ENCODE measurements at places on chromosomes 6 and 20.

DNA sequence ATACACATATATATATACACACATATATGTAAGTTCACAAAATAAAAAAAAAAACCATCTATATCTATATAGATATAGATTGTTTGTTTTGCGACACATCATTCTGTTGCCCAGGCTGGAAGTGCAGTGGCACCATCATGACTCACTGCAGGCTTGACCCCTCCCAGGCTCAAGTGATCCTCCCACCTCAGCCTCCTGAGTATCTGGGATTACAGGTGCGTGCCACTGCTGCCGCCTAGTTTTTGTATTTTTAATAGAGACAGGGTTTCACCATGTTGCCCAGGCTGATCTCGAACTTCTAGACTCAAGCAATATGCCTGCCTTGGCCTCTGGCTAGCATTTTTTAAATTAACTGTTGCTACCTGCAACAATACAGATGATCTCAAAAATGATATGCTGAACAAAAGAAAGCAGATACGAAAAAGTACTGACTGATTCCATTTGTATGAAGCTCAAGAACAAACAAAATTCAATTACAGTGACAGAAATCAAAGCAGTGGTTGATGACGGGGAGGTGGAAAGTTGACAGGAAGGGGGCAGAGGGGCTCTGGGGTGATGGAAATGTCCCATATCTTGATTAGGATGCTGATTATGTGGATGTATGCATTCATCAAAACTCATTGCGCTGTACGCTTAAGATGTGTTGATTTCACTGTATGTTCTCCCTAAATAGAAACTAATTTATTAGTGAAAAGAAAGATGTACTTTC lies 49.6 kb downstream of the ATXN1 start:
- no peak for DNase-seq

DNA sequence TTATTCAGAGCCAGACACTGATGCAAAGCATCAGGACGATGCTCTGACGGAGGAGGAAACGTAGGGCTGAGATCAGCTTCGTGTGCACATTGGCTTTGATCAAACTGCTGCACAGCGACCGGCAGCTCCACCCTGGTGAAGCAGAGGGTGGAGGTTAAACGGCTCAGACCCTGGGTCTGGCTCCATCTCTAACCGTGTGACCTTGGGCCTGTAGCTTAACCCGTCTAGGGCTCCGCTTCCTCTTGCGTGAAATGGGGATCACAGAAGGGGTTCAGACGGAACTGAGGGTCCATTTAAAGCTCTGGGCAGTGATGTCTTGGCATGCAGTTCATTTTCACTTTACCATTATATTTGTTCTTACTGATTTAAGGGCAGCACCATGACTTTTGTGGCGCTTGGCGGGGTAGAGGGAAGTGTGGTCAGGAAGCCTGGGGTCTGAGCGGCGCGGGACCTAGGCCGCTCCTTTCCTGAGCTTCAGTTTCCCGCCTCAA lies 644 bp downstream of the RBL1 start:
- DNase-seq, result peak; percentile 20

GRCh38 chr20:62922451-62922921 lies 3.8 kb downstream of the DIDO1 start:
- DNase-seq, result peak; percentile 42

DNA sequence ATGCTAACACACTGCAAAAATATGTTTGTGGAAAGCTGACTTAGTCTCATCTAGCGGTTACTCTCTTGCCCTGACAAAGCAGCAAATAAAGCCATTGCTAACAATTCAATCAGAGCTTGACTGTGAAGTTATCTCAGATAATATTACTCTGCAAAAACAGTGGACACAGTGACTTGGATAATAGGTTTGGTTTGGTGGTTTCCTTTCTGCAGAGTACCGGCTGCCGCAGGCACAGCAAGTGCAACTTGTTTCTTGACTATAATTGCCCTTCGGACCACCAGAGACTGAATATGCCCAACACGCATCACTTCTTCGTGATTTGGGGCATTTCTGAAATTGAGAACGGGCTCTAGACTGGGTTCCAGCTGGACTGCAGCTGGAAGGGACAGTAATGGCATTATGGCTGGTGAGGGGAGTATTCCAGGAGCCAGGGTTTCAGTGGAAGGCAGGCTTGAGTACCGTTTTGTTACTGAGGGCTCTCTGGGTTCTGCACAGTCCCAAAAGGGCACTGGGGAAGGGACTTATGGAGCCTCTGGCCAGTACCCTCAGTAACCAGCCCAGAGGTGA lies 40.0 kb downstream of the DSTN start:
- no peak for DNase-seq

DNA sequence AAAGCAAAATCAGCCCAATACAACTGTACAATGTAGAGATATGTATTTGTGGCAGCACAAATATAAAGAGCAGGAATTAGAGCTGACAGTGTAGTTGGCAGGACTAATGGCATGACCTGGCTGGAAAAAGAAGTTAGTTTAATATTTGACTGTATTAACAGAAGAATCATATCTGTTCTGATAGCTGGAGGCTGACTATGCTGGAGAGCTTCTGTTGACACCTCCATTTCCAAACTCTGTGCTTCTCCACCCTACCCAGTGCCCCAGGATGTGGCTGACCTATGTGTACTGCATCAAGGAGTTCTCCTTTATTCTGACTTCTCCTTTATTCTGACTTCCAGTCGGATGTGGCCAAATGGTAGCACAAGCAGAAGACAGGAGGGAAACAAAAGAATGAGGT lies 299.3 kb downstream of the PKHD1 start:
- no peak for DNase-seq

DNA sequence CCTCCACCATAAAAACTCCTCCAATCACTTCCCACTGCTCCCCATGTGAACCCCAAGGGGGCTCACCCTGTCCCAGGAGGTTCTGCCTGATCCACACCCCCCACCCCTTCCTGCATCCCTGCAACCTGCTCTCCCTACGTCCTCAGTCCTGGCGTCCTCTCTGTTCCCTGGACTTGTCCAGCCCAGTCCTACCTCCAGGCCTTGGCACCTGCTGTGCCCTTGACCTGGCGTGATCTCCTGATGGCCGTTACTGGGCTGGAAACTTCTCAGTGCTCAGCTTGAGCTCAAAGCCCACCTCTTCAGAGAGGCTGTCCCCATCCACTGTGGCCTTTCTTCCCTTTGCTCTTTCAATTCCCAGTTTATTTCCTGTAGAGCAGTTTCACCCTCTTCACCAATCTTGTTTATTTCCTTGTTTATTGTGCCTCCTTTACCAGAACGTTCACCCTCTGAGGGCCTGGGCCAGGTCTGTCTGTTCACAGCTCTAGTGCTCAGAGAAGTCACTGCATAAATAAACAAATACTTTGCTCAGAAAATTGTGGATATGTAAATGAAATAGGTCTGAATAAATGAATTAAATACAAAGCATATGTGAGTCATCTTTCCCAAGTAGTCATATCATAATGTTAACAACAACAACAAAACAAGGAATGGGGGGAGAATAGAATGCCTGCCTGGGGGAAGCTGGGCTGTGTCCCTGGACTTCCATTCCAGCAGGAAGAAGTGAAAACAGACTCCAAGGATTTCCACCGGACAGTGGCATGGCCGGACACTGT lies 175.7 kb upstream of the SULF2 start:
- DNase-seq, result no peak

- DNase-seq, result no peak
Measured at GRCh38 chr20:47551841-47552240, 50.2 kb downstream of the NCOA3 start.

DNA sequence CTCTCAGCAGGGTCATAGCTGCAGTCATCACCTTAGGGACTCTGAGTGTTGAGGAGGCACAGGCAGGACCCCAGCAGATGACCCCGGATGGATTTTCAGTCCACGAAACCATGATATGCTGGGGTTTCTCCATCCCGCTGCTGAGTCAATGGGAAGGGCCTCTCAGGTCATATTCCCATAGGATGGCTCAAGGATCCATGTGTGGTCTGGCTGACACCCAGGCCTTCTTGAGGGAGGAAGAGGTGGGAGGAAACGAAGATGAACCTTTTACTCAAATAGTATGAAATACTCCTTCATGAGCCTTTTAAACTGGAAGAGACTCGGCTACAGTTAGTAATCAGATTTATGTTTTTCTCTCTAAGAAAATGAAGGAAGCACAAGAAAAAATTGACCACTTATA lies 10.3 kb upstream of the RALY start:
- no peak for DNase-seq

GRCh38 chr6:16043171-16044135 lies 85.4 kb upstream of the MYLIP start:
- DNase-seq, result no peak

DNA sequence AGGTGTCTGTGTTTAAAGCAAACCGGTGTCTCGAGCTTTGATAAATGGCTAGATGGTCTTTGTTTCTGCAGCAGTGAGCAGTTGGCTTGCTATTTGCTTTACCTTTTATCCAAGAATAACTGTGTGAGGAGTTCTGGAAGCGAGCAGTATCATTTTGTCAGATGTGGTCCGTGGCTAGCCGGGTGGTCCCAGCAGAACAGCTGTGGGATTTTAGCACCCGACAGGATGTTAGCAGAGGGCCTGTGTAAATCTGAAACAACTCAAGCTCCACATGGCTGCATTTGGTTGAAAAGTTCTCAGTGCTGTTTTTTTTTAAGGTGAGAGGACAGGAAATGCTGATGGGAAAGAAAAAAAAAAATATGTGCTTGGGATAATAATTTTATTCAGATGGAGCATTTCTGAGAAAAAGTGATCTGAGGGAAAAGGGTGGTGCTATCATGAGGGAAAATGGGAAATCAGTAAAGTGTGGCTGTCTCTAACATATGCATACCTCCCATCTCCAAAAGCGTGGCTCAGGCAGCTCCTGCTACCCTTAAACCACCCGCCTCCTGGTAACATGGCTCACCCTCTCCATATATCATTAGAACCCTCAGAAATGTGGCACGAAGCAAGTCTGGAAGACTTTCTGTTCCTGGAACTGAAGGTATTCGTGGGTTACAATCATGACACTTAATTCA lies 215.4 kb downstream of the TSHZ2 start:
- DNase-seq, result no peak

DNA sequence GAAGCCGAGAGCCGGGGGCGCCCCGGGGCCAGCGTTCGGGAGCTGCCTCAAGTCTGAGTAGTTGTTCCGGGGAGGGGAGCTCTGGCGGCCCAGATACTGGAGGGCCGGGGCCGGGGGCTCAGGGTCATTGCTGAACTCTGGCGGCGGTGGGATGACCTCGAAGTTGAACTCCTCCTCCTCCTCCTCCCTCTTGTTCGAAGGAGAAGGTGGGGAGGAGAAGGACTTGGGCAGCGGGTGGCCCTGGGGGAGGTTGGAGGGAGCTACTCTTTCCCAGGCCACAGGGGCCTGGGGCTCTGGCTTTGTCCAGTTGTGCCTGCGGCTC lies 37.7 kb downstream of the C6orf132 start:
- DNase-seq, result no peak

- DNase-seq, result no peak
Measured at GRCh38 chr20:36827541-36828279, 48.2 kb upstream of the TLDC2 start.

GRCh38 chr20:51160821-51161220 lies 137.9 kb upstream of the KCNG1 start:
- no peak for DNase-seq

DNA sequence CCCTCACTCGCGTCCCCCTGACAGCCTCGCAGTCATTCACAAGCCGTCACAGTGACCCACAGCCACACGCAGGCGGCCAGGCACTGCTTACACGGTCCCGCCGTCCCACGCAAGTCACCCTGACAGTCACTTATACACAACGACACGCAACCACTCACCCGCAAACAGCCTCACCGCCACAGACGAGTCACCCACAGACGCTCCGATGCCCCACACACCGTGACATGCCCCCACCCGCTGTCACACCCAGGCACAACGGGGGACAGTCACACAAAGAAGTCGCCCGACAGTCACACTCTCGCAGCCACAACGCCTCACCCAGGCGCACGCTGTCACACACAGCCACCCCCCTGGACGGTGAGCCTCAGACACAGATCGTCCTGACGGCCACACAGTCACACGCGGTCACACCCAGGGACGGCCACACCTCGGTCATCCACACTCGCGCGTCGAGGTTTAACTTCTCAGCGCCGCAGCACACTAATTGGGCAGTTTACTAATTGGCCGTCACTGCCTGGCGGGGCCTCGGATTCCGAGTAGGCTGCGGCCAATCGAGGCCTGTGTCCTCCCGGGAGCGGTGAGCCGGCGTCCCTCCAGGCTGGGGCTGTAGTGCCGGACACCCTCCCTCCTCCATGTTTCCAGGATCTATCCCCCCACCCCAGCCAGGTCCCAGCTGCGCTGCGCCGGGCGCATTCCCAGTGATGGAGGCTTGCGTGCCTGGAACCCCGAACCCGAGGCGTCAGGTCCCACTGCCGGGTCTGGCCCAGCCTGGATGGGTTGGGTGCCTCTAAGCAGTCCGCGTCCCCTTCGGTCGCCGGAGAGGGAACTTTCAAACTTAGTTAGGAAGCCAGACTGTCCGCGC lies 790 bp downstream of the TOX2 start:
- DNase-seq, result no peak

- DNase-seq, result no peak
Measured at GRCh38 chr20:57678340-57678739, 31.5 kb downstream of the PMEPA1 start.

DNA sequence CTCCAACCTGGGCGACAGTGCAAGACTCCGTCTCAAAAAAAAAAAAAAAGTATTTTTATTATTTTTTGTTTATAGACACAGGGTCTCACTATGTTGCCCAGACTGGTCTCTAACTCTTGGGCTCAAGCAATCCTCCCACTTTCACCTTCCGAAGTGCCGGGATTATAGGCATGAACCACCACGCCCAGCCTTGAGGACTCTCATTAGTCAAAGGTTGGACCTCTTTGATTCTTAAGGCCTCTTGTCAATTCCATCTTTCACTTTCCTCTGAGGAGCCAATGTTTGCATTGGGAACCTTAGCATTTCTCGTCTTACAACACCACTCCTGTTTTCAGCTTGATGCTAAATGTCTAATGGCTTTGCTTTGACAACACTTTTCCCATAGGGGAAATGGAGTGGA lies 16.1 kb upstream of the CDK19 start:
- no peak for DNase-seq

DNA sequence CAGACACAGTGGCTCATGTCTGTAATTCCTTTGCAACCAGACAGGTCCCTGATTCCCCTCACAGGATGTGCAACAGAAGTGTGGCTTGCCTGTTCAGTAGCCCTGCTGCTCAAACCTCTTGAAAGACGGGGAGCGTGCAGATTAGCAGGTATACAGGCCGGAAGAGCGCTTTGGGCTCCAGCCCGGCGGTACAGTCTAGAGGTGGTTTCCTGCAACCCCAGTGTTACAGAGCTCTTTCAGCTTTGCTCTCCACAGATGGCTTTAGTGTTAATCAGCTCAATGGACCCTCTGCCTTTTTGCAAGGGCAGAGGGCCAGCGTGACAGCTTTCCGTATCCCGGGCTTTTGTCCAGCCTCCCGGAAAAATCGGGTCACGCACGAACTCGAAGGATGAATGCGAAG lies 67.2 kb upstream of the TNFRSF21 start:
- DNase-seq, result no peak

DNA sequence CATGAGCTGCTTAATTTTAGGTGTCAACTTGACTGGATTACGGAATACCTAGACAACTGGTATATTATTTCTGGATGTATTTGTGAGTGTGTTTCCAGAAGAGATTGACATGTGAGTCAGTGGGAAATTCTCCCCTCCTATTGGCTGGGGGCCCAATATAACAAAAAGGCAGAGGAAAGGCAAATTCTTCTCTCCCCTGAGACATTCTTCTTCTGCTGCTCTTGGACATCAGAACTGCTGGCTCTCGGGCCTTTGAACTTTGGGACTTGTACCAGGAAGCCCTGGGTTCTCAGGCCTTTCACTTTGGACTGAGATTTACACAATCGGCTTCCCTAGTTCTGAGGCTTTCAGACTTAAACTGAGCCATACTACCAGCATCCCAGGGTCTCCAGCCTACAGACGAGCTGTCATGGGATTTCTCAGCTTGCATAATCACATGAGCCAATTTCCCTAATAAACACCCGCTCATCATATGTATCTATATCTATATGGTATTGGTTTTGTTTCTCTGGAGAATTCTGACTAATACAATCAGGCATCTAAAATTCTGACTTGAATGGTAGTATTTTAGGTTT lies 7.6 kb upstream of the BTN3A3 start:
- DNase-seq, result no peak

Measured in stimulated activated CD4-positive, alpha-beta T cell treated with anti-CD3 and anti-CD28 coated beads, TNF-alpha, amount 100 ng/mL, for 48 hours (primary cell).